AG04449 (cell line): ENCODE measurements at places on chromosomes 7 and 10.

DNA sequence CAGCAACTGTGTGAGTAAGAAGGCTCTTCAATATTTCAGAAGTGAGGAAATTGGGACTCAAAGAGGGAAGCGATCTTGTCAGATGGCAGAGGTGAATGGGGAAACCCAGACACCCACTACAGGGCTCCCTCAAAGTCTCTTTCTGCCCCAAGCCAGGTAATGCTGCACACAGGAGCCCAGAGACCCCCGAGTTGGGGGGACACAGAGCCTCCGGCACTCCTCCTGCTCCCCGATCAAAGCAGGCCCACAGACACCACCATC lies 139.4 kb downstream of the TNS3 start:
- no peak for DNase-seq

DNA sequence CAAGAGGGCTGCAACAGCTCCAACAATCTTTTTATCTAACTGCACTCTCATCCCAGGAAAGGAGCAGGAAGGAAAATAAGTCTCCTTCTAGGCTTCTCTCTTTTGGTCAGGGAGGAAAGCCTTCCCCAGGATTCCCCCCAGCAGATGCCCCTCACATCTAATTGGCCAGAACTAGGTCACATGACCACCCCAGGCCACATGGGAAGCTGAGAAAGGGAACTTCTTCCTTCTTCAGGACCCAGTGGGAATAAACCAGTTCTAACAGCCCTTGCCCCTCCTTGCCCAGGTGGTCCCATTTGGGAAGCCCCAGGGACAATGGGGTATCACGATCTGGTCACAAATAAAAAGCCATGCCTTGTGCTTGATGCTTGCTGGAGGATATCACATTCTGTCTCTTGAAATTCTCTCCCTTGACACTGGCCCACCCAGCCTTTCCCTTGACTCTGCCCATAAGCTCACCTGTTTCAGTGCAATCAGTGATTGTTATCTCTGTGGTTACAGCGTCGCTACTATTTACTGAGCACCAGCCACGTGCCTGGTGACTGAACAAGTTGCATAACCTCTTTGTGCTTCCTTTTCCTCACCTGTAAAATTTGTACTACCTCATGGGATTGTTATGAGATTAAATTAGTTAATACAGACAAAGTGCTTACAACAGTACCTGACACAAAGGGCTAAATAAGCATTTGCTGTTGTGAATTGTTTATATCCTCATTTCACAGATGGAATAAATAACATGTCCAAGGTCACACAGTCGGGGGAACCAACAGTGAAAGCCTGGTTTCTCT lies 9.0 kb upstream of the TACR2 start:
- DNase-seq = no peak

DNA sequence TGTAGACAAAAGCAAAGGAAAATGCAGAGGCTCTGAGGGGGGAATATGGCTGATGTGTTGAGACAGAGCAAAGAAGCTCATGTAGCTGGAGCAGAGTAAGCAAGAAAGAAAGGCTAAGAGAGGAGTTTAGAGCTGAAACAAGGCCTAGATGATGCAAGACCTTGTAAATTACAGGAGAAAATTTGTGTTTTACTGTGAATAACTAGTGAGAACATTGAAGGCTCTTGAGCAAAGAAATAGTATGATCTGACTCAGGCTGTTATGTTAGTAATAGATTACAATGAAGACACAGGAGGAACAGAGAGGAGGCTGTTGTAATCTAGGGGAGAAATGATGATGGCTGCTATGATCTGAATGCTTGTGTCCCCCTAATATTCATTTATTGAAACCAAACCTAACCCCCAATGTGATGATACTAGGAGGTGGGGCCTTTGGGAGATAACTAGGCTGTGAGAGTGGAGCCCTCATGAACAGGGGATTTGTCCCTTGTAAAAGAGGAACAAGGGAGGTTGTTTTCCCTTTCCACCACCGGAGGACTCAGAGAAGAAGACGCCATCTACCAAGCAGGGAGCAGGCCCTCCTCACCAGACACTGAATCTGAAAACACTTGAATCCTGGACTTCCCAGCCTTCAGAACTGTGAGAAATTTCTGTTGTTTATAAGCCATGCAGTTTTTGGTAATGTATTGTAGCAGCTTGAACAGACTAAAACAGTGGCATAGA lies 394.9 kb downstream of the HTR7 start:
- peak; percentile 5 for DNase-seq

DNA sequence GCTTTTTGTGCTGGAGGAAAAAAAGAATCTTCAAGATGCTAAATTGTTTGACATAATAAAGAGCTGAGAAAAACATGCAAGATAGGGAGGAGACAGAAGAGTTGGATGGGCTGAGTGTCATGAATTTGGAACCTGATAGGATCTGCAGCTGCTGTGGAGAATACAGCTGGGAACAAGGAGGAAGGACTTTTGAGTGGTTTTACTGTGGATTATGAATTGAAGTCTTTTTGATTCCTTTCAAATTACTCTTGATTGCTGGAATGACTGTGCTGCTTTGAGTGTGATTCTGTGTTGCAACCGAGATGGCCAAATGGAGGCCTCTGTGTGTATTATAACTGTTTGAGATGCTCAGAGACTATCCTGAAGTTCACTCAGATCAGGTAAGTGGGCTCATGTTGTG lies 4.0 kb downstream of the EFCAB10 start:
- no peak for DNase-seq

DNA sequence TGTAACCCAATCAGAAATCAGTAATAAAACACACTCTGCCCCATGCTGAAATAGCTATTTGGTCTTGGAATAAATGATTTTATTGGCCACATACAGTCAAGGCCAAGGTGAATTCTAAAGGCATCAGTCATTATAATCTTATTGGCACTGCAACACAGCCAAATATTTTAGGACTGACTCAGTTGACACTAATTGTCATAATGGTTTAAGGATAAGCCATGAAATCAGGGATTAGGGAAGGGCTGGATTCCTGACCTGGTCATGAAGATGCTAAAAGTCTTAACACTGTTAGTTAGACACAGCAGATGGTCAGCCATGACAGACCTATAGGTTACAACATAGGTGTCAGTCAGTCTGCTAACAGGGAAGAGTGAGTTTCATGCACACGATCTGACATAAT lies 330.3 kb upstream of the NPSR1 start:
- no peak for DNase-seq

- DNase-seq = no peak
These were observed 34.1 kb downstream of the GBX1 start for GRCh38 chr7:151133266-151133985.

GRCh38 chr10:110841767-110842267 lies 29.9 kb upstream of the PDCD4 start:
- no peak for DNase-seq

DNA sequence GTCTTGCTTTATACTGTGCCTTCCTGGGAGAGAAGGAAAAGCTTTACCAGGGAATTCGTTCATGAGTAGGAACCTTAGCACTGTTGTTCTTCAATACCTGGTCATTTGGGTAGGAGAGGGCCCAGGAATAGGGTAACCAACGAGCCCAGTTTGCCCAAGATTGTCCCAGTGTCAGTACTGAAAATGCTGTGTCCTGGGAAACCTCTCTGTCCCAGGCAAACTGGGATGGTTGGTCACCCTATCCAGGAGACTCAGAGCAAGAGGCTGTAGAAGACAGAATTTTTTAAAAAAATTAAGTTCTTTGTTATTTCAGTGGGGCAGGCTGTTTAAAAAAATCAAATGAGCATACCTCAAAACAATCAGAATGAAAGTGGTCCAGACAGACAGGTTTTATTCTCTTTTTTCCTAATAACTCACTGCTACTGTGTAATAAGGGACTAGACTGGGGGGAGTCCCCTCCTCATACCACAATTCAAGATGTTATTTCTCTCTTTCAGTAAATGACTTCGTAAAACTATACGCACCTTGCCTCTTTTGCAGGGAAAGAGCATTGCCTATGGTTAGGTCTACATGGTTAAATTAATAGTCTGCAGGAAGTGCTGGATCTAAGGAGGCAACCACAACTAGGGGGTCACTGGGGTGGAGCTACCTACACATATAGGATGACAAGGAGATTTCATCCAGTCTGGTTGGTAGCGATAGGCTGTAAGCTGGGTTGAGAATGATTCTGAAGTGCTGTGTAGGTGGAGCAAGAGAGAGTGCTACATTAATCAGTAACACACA lies 41.1 kb upstream of the FAM133B start:
- DNase-seq = no peak

DNA sequence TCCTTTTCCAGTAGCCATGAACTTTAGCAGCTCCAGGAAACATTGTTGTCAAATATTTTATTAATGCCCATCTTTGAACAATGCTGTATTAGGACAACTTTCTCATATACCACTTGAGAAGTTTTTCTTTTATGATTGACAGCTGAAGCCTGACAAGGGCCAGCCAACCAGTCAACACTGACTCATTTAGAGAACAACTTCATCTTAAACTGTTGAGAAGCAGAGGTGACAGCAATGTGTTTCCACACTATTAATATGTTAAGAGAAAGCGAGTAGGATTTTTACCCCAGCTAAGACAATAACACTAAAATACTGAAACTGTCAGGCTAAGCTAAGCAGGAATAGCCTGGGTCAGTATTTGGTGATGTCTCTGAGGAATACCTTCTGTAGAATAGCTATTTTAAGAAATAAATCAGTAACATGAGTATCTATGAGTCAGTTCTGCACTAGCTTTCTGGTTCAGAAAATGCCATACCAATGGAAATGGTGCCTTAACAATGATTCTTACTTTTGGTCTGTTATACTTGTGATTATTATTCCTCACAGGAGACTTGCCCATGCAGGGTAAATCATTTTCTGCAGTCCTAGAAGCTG lies 168.8 kb upstream of the POT1 start:
- no peak for DNase-seq

GRCh38 chr7:55469271-55469681 lies 103.0 kb downstream of the VOPP1 start:
- no peak for DNase-seq

- no peak for DNase-seq
These were observed 61.7 kb downstream of the CSGALNACT2 start for GRCh38 chr10:43199684-43200537.

- no peak for DNase-seq
These were observed 39.5 kb upstream of the SLF2 start for GRCh38 chr10:100873146-100873826.

DNA sequence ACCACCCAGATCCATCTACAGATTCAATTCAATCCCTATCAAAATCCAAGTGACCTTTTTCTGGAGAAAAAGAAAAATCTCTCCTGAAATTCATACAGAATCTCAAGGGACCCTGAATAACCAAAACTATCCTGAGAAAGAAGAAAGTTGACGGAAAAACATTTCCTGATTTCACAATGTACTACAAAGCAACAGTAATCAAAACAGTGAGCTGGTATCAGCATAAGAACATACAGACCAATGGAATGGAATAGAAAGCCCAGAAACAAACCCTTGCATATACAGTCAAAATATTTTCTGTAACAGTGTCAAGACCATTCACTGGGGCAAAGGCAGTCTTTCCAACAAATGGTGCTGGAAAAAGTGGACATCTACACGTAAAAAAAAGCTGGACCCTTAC lies 89.9 kb downstream of the JMJD1C start:
- peak; percentile 47 for DNase-seq

- no peak for DNase-seq
These were observed 45.6 kb downstream of the PDGFA start for GRCh38 chr7:473870-474604.

GRCh38 chr10:74113546-74113945 lies 37.1 kb downstream of the AP3M1 start:
- DNase-seq = no peak

DNA sequence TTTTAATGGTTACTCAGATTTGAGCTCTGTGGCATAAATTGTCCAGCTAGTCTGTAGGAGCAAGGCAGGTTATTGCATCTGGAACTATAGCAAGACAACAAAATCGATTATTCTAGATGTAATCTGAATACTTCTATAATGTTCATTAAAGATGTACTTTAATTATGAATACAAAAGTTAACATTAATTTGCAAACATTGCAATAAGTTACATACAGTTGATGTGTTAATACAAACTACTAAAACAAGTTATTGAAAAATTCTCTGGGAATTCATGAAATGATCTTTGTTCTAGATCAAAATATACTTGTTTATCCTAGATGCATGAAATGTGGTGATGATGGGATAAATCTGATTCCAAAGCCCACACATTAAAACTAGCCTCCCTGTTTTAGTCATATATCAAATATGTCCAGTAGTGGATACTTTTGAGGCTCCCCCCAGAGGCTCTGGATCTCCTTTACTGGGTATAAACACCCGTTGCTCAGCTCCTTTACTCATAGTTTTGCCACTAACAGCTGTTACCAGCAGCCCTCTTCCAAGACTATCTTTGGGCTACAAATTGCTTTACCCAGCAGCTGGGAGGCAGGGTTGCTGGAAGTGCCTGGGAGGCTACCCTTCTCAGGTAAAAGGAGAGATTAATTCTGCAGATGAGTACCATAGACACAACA lies 78.1 kb downstream of the ARL4A start:
- no peak for DNase-seq

DNA sequence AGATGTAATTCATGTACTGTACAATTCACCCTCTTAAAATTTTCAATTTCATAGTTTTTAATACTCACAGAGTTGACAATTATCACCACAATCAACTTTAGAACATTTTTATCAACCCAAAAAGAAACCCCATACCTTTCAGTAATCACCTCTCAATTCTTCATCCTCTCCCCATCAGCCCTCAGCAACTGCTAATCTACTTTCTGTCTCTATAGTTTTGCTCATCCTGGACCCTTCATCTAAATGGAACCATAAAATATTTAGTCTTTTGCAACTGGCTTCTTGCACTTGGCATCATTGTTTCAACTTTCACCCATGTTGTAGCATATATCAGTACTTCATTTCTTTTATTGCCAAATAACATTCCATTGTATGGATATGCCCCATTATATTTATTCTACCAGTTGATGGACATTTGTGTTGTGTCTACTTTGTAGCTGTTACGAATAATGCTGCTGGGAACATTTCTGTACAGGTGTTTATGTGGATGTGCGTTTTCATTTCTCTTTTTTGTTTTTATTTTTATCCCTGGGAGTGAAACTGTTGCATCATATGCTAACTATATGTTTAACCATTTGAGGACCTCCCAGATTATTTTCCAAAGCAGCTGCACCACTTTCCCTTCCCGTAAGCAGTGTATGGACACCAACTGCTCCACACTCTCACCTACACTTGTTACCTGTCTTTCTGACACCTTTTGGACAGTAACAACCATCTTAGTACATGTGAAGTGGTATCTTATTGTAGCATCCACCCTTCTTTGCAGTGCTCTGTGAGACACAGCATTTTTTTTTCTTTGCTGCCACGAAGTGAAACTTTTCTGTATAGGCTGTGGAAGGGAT lies 65.4 kb upstream of the APBB1IP start:
- no peak for DNase-seq

GRCh38 chr10:95026461-95026860 lies 42.8 kb downstream of the CYP2C8 start:
- DNase-seq = no peak

DNA sequence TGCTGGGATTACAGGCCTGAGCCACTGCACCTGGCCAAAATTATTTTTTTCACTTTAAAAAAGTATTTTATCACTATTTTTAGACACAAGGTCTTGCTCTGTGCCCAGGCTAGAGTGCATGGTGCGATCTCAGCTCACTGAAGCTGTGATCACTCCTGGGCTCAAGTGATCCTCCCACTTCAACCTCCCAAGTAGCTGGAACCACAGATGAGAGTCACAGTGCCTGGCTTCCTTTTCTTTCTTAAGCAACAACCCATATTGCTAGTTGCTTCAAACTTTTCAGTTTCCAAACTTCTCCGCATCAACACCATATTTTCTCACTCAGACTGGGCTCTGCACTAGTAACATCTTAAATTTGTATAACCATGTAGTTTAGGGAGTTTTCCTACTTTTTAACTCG lies 9.5 kb upstream of the SMC3 start:
- no peak for DNase-seq

GRCh38 chr10:24944512-24945255 lies 7.7 kb downstream of the PRTFDC1 start:
- DNase-seq = no peak
